MG63 (cell line): ENCODE measurements at places on chromosomes 5 and 9.

DNA sequence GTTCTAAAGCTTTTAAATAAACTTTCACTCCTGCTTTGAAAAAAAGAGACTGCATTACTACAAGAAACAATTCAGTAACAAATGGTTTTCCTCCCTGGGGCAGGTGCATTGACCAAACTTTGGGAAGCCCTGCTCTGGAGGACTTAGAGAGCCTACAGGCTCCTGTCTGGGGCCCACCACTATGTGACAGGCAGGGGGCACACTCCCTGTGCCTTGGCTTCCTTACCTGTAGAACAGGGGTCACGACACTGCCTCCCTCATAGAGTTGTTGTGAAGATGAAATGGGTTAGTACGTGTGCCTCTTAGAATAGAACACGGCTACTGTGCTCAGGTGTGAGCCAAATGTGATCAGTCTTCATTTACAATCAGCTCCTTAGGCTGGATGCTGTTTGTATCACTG, 130.1 kb downstream of the GPBP1 start:
- no peak for DNase-seq

- peak; percentile 43 for DNase-seq
Observed at GRCh38 chr5:144072518-144072927, 97.9 kb downstream of the YIPF5 start.

DNA sequence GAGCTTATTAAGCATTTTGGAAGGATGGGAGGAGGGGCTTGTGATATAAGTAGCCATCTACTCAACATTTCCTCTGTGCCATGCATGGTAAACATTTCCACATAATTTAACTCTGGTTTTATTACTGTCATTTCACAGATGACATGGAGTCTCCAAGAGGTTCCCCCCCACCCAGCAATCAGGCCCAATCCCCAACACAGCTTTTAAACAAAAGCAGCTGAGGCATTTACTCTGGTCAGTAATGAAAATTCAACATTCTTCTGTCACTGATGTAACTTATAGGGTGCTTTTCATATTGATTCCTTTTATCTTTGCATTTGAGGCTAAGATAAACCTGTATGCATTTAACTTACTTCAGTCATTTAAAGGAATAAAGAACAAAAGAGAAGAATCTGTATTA, 128.1 kb downstream of the COL23A1 start:
- no peak for DNase-seq

GRCh38 chr5:71810023-71810422, 90.9 kb downstream of the CARTPT start:
- DNase-seq = no peak

- DNase-seq = no peak
Observed at GRCh38 chr9:2568689-2569088, 52.9 kb upstream of the VLDLR start.

- DNase-seq = no peak
Observed at GRCh38 chr5:54705994-54706653, 188.6 kb downstream of the SNX18 start.

GRCh38 chr5:168773226-168773625, 194.1 kb upstream of the PANK3 start:
- no peak for DNase-seq

DNA sequence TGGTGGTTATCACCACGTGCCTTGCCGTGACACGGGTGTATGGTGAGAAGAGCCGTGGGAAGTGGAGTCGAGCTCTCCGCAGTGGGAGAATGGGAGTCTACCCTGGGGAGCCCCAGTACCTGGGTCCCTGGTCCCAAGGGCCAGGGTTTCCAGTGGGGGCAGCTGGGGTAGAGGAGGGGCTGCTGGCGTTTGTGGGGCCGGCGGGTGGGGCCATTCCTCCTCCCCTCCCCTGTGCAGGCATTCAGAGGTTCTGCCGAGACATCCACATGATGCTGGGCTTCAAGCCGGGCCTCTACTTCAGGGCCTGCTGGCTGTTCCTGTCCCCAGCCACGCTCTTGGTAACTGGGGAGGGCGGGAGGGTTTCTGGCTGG, 14.7 kb downstream of the SLC6A7 start:
- DNase-seq = no peak

- DNase-seq = peak; percentile 66
Observed at GRCh38 chr5:128765448-128766061, 199.7 kb upstream of the SLC27A6 start.

DNA sequence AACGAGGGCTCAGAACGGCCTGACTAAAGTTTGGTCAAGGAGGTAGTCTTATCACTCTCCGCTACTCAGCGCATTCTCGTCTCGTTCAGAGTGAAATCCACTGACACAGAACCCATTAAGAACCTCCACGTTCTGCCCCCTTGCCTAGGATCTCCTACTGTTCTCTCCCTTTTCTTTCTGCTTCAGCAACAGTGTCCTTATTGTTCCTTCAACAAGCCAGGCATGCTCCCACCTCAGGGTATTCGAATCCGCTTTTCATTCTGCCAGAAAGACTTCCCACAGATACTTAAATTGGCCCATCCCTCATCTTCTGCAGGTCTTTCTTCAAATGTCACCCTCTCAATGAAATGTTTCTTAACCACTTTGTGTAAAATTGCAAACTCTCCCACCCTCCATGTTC, 4.3 kb upstream of the ZNF354C start:
- no peak for DNase-seq

DNA sequence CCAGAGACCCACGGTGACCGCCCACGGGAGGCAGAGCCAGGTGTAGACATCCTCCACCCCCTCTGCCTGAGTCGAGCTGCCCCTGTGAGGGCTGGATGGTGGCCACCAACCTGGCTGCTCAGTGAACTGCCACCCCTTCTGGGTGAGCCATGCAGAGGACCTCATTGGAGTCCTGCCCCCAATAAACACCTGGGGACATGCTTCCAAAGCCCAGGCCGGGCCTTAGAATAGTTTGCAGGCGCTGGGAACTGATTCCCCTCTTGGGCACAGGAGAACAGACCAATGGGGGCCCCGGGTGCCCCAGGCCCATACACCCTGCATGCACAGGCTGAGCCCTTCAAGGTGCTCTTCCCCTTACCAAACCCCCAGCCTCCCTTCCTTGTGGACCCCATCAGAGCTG, 38.1 kb upstream of the GFPT2 start:
- DNase-seq = no peak

- DNase-seq = no peak
Observed at GRCh38 chr5:167064198-167064776, 1227.2 kb upstream of the WWC1 start.

- DNase-seq = no peak
Observed at GRCh38 chr5:96235008-96235910, 197.8 kb downstream of the PCSK1 start.
